SK-N-DZ (cell line): ENCODE measurements at places on chromosomes 11 and 22.

DNA sequence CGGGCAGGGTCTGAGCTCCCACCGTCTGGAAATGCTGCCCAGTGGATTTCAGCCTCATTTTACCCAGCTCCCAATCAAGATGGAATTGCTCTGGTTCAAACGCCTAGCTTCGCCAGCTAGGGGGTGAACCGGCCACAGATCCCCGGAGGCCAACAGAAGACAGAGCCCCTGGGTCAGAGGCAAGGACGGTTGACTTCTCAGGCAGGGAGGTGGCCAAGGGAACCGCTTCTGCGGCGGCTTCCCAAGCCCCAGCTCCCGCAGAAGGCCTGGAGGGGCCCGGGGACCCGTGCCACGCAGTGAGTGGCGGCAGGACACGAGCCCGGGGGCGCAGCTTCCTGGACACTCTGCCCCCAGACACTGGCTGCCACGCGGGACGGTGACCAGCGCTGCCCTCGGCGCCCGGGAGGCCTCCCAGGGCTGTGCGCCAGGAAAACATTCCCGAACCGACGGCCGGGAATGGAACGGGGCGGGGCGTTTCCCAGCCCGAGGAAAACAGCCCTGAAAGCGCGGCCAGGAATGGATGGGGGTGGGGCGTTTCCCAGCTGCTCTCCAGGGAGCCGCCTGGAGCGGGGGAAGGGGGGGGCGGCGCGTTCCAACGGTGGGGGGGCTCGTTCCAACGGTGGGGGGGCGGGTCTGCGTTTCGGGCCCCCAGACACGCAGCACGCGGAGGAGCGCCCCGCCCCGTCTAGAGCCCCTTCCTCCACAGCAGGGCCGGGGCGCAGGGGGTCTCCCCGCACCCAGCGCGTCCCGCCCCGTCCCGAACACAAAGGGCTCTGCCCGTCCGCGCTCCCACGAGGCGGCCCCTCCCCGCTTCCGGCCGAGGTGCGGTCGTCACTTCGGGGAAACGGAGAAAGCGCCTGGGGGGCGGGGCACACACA is 13.5 kb upstream of the B4GALNT4 start:
- DNase-seq, result peak; percentile 73

GRCh38 chr22:44661070-44661469 is 40.9 kb upstream of the PRR5 start:
- DNase-seq, result no peak

DNA sequence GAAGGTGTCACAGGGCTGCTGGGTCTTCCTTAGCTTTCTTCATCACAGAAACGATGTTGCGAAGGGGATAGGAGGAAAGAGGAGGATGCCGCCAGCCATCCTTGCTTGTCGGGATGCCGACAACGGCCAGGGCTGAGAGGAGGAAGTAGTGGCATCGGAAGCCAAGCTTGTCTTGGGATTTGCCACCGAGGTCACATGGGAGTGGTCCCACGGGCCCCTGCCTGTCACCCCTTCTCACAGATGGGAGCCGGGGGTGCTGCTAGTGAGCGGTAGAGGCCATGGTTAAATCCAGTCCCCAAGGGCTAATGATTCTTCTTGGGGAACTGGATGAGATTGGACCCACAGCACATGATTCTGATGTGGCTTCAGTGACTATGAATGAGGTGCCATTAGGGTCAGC is 1375.8 kb downstream of the BRD1 start:
- no peak for DNase-seq

- DNase-seq, result no peak
Observed at GRCh38 chr11:118746988-118747585, 43.9 kb downstream of the DDX6 start.

- no peak for DNase-seq
Observed at GRCh38 chr11:68215087-68215445, 2.0 kb upstream of the KMT5B start.

DNA sequence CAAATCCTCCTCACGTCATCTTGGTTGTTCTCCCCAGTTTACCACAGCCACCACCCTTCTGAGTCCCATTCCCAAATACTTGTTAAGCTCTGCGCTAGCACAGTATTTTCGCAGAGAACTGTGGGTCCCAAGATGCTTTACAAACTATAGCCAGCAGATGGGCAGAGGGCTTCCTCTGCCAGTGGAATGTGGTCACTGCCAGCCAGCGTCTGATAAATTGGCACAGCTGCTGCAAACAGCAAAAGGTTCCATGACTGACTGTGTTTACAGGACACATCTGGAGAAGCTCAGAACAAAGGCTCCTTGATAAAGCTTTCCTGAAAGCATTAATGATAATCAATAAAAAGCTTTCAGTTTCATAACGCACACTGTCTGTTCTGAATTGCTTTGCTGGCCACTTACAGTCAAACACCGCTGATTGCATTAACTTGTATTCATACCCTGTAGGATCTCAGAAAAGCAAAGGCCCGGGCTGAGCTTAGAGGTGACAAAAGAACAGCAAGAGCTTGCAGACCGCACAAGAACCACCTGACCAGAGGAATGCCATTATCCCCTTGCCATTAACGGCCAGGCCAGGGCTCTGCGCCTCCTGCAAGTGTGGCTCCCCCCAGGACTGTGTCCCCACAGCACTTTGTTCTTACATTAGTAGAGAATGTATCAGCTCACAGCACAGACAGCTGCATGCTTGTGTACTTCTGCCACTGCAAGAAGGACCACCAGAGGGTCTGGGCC is 120.6 kb downstream of the MICAL3 start:
- no peak for DNase-seq

DNA sequence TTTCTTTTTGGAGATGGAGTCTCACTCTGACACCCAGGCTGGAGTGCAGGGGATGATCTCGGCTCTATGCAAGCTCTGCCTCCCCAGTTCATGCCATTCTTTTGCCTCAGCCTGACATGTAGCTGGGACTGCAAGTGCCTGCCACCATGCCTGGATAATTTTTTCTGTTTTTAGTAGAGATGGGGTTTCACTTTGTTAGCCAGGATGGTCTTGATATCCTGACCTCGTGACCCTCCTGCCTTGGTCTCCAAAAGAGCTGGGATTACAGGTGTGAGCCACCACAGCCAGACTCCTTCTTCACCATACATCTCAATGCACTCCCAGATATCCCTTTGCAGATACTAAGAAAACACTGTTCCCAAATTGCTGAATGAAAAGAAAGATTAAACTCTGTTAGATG is 224.3 kb downstream of the OR4A5 start:
- DNase-seq, result no peak
